ENCODE measurements at places on chromosomes 5 and 9.
A peak's percentile ranks its signal among the peaks of the same experiment; 100 is the strongest.

DNA sequence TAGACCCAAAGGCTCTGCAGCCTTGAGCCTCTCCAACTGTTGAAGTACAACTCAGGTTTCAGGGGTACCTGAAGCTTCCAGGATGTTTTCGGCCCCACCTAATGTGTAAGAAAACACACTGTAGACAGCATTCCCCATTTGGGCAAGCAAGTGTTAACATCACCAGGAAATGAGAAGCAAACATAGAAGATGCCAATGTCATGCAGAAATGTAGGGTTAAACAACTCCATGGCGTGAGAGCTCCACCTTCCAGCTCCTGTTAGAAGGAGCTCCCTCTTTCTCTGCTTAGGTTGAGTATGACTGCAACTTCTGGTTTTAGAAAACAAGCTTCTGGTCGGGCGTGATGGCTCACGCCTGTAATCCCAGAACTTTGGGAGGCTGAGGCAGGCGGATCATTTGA, 31.0 kb upstream of the DENND1A start:
- DNase-seq = no peak

- no peak for DNase-seq
These were observed 292.6 kb upstream of the DAB2 start for GRCh38 chr5:39717176-39717897.

- DNase-seq = no peak
These were observed 186.7 kb downstream of the MSX2 start for GRCh38 chr5:174911118-174911517.

GRCh38 chr9:90870621-90871326, 69.2 kb downstream of the SYK start:
- no peak for DNase-seq

GRCh38 chr9:127960410-127961154, 20.2 kb downstream of the EEIG1 start:
- no peak for DNase-seq

DNA sequence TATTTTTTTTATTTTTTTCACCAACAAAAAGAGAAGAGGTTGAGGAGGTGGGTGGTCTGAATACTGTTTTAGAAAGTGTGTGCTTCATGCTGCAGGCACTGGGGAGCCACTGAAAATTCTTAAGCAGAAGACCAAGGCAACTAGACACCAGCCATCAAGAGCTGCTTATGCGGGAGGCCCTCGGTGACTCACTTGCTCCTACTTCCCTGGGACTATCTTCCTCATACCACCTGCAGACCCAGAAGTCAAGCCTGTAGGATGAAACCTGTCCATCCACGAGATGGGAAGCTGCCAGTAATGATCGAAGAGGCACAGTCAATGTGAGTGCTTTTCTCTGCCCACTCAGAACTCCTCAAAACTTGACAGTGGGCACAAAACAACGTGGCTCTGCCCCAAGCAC, 125.8 kb upstream of the SLC44A1 start:
- DNase-seq = no peak

- DNase-seq = no peak
These were observed 172.8 kb downstream of the ERCC6L2 start for GRCh38 chr9:96048104-96048955.

GRCh38 chr9:127129073-127129717, 6.8 kb upstream of the ANGPTL2 start:
- DNase-seq = no peak

GRCh38 chr5:40676613-40677343, 2.9 kb upstream of the PTGER4 start:
- DNase-seq = peak; percentile 77

- DNase-seq = no peak
These were observed 560.5 kb upstream of the ADAMTS16 start for GRCh38 chr5:4579679-4580078.

DNA sequence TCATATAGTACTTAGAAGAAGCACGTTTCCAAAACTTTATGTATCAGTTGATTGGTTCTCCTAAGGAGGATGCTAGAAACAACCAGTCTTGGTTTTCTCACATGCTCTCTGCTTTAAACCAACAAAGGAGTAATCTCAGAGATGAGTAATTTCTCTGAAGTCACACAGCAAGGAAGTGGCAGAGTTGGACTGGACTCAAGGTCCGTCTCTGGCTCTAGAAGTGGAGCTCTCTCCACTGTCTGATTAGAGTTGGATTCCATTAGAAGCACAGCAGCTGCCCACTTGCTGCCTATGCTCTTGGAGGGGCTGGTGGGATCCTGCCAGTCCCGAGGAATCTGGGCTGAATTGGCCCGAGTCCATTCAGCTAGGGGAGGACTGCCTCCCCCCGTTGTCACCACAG, 21.0 kb downstream of the RALGPS1 start:
- no peak for DNase-seq

DNA sequence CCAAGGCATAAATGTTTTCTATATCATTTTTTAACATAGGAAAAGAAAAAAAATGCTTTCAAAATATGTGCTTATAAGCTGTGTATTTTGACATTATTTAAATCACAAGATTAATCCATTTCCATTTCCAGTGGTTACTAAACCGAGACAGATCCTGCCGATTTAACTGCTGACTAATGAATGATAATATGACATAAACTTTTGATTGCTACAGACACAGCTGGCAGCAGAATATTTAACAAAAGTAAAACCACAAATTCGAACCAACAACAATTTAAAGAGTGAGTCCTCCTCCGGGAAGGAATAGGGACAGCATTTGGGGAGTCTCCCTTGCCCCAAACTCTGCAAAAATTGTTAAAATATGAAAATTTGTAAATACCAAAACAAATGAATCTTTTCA, 401.3 kb upstream of the DAB2 start:
- no peak for DNase-seq

DNA sequence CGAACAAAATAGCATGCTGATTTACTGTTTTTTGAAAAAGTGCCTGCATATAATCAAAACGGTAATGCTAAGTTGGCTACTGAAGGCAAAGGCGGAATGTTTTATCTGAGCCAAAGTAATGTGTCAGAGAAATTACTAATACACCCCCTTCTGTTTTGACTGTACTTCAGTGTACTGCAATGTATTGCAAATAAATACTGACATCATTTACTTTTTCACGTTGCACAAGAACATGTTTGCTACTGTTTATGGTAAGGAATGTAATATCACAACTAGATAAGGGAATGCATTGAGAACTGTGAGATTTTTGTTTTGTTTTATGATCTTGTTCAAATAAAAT, 813 bp upstream of the AGTPBP1 start:
- no peak for DNase-seq

GRCh38 chr5:119032656-119033055, 38.2 kb upstream of the DMXL1 start:
- DNase-seq = no peak

DNA sequence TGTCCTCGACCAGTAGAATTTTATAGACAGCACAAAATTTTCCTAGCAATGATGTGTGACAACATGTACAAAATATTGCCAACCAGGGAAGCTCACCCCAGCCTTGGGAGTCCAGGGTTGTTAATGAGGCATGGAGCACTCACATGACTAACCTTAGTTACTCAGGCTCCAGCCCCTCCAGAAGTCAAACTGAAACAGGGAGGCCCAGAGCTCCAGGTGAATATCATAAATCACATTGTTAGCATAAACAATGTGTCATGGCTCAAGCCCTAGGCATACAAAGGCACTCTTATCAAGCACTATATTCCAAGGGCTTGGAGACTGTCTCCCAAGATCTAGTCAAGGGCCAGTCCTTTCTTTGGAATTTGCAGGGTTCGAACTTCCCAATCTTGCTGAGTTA, 44.4 kb downstream of the TNFAIP8 start:
- DNase-seq = no peak

- no peak for DNase-seq
These were observed 1.4 kb downstream of the CXCL14 start for GRCh38 chr5:135577421-135577820.

- no peak for DNase-seq
These were observed 9.3 kb downstream of the TMEM245 start for GRCh38 chr9:109110329-109111021.
